Activated effector memory CD4-positive, alpha-beta T cell treated with anti-CD3 and anti-CD28 coated beads, Interleukin-2, amount 50 U/mL, for 16 hours (primary cell): ENCODE measurements at places on chromosomes 7 and 10.

DNA sequence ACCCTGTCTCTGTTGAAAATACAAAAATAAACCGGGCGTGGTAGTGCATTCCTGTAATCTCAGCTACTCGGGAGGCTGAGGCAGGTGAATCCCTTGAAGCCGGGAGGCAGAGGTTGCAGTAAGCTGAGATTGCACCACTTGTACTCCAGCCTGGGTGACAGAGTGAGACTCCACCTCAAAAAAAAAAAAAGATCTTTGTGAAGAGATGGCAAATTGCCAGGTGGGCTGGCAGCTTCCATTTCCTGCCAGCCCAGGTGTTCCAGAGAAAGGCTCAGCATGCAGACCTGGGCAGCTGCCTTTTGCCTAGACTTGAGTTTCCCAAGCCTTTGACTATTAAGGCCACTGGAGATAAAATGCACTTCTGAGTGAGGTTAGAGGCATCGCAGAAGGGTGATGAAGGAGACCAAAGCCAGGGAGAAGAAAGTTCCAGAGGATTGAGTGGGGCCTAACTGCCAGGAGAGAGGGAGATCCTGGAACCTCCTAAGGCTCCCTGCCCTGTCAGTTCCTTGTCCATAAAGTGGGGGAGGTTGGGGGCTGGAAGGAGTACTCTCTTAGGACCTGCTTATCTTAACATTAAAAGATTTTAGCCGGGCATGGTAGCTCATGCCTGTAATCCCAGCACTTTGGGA lies 10.0 kb upstream of the DDIT4 start:
- peak; percentile 68 for DNase-seq

GRCh38 chr7:778271-778967 lies 51.3 kb upstream of the PRKAR1B start:
- DNase-seq, result no peak

- DNase-seq, result no peak
Observed at GRCh38 chr10:43979551-43979950, 330.9 kb upstream of the ZNF32 start.

- no peak for DNase-seq
Observed at GRCh38 chr10:106573106-106573505, 591.4 kb downstream of the SORCS1 start.

DNA sequence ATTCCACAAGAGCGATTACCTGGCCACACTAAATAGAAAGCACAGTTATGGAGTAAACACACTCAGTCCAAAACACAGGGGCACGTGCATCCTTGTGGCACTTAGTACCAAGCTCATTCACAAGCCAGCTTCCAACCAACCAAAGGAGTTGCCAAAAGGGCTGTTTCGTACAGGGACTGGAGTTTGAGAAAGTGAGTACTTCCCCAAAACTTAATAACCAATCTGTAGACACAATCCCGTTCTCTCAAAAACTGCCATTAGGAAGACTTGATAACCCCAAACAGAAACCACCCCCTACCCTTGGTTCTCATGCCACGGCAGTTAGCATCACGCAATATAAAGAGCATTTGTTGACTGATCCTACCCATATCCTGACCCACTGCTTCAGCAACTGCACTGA lies 166.2 kb upstream of the ASAH2 start:
- no peak for DNase-seq

- no peak for DNase-seq
Observed at GRCh38 chr7:44805950-44806349, 9.5 kb downstream of the PPIA start.

- DNase-seq, result peak; percentile 81
Observed at GRCh38 chr7:25259487-25260243, 31.4 kb upstream of the NPVF start.

DNA sequence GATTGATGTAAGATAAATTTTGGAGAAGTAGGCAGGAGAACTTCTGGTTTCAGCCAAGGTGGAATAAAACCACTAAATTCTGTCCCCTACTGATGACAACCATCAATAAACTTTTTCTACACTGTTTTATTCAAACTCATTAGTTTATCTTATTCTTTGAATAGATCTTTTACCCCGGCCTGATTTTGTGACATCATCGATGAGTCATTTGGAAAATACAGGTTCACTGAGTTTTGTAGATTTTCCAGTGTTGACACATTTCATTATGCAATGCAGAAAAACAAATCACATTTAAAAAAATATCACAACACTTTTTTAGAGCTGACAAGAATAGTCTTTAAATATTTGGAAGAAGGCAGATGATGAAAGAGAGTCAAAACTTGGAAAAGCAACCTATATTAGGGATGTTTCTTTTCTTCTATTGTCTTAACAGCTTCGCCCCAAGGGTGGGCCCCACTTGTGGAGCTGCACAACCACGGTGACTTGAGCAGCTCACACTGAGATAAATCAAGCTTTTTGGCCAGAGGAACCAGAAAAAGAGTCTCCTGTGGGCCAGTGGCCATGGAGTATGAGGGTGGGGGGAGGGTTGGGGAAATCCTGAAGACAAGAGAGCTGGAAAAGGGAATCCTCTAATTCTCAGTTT lies 112.8 kb downstream of the PTEN start:
- DNase-seq, result no peak

DNA sequence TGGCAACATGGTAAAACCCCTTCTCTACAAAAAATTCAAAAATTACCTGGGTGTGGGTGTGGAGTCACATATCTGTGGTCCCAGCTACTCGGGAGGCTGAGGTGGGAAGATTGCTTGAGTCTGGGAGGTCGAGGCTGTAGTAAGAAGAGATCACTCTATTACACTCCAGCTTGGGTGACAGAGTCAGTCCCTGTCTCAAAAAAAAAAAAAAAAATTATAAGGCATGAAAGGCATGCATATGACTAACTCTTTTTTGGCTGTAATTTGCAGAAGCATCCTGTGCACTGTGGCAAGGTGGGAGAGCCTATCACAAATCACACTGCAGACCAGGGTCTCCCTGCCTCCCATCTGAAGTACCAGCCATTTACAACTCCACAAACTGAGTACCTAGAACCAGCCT lies 14.1 kb upstream of the MYPN start:
- no peak for DNase-seq

DNA sequence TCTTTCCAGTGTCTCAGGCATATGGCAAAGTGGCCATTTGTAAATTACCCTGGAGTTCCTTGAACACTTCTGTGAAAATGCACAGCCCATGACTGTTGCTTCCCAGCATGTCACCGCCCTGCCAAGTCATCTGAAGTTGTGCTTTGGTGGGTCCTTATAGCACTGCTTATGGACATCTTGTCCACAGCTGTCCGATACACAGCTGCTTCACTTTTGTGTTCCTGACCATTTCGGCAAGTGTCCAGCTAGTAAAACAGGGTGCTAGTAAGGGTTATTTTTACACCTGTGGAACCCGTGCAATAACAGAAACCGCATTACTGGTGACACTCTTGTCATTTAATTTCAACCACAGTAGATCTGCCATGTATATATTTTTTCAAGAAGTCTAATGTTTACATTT lies 29.7 kb downstream of the PIP4K2A start:
- no peak for DNase-seq

DNA sequence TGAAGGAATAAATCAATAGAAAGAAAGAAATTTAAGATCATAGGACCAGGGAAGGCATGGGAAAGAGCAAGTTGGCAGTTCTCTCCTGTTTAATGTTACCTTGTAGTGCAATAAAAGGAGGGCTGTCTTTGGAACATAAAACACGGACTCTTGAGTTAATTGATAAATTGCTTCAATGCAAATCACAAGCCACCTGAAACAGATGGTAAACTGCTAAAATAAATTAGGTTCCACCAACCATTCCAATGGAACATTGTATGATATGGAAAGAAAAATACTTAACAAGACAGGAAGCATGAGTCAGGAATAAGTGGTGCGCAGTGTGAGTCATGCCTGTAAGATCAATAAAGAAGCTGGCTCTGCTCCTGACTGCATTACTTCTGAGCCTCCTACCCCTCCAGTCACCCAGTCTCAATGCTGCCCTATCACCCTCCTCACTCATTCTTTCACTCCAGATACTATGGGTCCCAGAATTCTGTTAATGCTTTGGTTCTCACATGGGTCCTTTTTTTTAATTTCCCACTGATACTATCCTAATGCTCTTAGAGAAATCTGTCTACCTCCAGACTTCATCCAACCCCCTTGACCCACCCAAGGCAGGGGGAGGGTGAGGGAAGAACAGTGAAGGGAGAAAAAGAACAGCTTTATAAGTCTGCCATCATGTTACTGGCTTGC lies 78.9 kb downstream of the LRRC17 start:
- DNase-seq, result no peak

DNA sequence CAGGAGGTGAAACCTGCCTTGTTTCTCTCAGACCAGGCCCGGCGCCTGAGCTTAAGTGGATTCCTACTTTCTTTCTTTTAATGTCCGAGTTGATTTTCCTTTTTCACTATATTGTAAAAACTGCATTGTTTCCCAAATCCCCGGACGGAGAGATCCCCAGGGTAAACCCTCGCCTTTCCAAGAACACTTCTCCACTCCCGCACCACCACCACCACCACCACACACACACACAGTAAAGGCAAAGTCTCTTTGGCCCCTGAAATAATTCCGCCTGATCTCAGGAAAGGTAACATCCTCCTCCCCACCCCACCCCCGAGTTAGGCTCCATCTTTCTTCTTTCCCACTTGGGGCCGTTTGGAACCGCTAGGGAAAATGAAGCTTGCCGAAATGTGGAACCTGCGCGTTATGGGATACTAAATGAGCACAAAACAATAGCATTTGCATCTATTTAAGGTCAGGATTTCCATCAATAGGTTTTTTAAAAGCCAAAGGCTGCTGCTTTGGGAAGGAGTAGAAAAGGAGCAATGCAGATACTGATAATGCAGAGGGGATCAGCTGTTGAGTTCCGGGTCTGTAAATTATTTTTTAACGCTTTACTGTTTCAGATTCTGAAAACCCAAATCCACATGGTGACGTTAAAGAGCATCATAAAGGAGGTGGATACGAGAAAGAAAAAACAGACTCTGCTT lies 2.5 kb downstream of the HPSE2 start:
- DNase-seq, result no peak

GRCh38 chr7:82078807-82079206 lies 309.0 kb upstream of the HGF start:
- DNase-seq, result no peak

GRCh38 chr7:45080958-45081669 lies 7.7 kb downstream of the NACAD start:
- peak; percentile 60 for DNase-seq

- no peak for DNase-seq
Observed at GRCh38 chr10:43369921-43370320, 1.5 kb upstream of the FXYD4 start.

DNA sequence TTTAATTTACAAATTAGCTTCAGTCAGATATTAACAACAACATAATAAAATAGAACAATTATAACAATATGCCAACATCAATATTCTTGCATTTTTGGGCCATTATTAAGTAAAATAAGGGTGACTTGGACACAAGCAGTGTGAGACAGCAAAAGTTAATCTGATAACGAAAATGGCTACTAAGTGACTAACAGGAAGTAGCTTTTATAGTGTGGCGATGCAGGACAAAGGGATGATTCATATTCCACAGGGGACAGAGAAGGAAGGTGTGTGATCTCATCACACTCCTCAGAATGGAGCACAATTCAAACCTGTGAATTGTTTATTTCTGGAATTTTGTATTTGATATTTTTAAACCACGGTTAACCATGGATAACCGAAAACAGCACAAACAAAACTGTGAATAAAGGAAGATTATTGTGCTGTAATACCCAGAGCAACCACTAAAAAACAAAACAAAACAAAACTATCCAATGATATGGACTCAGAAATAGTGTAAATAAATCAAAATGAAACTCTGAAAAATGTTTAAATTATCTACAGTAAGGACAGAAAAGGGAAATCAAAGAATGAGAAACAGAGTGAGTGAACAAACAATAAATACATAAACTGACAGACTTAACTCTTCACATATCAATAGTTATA lies 66.9 kb upstream of the TFEC start:
- DNase-seq, result no peak

GRCh38 chr10:132324186-132324585 lies 7.8 kb upstream of the LRRC27 start:
- no peak for DNase-seq

GRCh38 chr7:31892099-31892829 lies 177.9 kb downstream of the PDE1C start:
- DNase-seq, result no peak

GRCh38 chr10:23496727-23497126 lies 57.9 kb downstream of the OTUD1 start:
- no peak for DNase-seq

- DNase-seq, result no peak
Observed at GRCh38 chr7:6614953-6615722, at the start of gene ZNF853. Gene ZNF853, plus strand, starts transcription at chr7:6615610. Its CDS starts 565 bp downstream, at chr7:6616175.

- DNase-seq, result no peak
Observed at GRCh38 chr10:61973906-61974305, 72.4 kb downstream of the ARID5B start.

- DNase-seq, result peak; percentile 81
Observed at GRCh38 chr10:17144757-17145156, 15.1 kb upstream of the CUBN start.

- DNase-seq, result peak; percentile 22
Observed at GRCh38 chr10:132151286-132151950, 35.3 kb upstream of the DPYSL4 start.

DNA sequence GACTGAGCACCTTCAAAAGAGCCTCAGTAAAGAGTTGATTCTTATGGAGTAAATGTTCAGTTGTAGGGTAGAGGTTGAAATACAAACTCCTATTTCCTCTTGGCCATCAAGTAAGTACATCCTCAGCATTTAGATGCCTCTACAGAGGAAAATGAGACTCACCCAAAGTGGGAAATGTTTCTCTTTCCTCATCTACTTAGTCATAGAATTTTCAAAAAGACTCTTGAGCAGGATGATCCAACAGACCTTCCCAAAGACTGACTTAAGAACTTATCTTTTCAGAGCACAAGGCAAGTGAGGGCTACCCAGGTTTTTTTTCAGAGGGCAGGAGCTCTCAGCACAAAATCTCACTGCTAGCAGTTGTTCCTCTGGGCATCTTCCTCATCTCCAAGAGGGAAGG lies 449.1 kb downstream of the KCNMA1 start:
- no peak for DNase-seq

GRCh38 chr10:49292565-49293207 lies 6.3 kb upstream of the C10orf71 start:
- DNase-seq, result no peak

GRCh38 chr10:67115972-67116371 lies 190.1 kb downstream of the LRRTM3 start:
- no peak for DNase-seq

- DNase-seq, result no peak
Observed at GRCh38 chr10:59222788-59223187, 46.3 kb downstream of the PHYHIPL start.

GRCh38 chr7:129163875-129164544 lies 19.5 kb downstream of the TSPAN33 start:
- no peak for DNase-seq

DNA sequence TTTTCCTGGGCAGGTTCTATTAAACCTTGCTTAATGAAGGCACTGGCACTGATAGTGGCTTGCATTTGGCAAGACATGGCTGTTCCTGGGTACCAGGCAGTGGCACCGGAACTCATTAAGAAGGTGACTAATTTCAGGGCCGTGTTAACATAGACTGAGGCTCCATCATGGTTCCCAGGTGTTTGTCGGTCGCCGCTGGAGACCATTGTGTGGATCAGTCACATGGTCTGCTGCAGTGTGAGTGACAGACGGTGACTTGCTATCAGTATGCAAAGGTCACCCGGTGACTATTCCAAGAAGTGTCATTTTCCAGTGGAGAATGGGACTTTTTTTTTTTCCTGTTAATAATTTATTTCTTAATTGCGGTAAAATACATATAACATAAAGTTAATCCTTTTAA lies 106.3 kb downstream of the INSYN2A start:
- DNase-seq, result no peak
